T follicular helper cell (primary cell): ENCODE measurements at places on chromosomes 2 and 18.

GRCh38 chr2:25418944-25419677 lies 77.4 kb upstream of the DNMT3A start:
- DNase-seq = no peak

DNA sequence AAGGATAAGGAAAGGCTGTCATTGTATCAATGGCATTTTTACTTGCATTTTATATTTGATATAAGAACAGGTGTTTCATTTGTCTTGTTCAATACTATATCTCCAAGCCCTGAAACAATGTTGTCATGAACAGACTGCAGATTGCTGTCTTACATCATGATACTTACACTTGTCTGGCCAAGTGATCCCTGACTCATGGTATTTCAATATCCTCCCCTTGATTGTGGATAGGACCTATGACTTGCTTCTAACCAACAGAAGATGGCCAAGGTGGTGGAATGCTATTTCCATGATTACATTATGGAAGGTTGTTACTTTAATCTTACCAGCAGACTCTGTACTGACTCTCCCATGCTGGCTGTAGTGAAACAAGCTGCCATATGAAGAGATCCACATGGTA lies 471.1 kb downstream of the CCDC85A start:
- DNase-seq = no peak

DNA sequence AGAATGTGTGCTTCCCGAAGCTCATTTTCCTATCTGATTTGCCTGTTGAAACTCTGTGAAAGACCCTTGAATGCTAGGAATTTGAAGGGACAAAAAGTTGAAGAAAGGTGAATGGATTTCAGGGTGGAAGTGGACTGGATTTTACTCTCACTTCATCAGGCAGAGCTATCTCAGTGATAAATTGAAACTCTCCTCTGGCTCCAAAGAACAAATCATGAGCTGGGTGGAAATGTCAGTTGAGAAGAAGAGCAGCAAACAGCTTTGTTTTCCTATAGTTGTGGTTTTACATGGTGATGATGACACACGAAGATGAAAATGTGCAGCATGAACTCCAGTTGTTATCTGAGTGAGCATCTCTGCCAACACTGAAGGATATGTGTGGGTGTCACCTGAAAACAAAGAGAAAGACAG lies 34.4 kb downstream of the CD28 start:
- DNase-seq = peak; percentile 20

DNA sequence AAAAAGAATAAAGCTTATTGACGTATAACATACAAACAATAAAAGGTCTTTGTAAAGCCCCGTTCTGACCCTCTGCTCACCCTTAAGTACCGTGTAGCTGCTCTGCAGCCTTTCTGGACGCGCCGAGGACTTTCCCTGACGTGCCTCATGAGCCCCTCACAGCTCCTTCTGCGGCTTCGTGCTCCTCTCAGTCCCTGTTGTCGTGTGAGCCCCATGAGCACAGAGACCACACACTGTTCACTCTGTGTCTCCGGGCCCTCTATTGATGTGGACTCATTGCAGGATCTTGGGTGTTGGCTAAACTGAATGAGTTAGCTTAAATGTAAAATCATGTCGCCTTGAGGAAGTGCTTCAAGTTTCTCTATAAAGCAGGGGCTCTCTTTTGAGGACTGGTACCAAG lies 43.6 kb upstream of the INHBB start:
- no peak for DNase-seq

DNA sequence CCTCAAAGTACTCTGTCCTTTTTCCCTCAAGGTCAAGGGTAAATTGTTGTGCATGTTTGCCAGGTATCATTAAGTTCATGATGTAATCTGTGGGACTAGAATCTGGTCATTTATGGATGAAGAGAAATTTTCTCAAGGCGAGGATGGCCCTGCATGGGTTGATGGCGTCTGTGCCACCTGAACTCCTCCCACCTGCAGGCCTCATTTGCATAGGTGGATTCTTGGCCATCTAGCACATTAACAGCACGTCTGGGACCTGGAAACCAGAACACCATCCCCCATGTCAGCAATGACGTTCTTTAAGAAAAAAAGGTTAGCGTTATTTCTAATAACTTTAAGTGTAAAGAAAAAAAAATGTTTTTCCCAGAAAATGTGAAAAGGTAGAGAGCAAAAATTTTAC lies 145.8 kb downstream of the ESCO1 start:
- no peak for DNase-seq

DNA sequence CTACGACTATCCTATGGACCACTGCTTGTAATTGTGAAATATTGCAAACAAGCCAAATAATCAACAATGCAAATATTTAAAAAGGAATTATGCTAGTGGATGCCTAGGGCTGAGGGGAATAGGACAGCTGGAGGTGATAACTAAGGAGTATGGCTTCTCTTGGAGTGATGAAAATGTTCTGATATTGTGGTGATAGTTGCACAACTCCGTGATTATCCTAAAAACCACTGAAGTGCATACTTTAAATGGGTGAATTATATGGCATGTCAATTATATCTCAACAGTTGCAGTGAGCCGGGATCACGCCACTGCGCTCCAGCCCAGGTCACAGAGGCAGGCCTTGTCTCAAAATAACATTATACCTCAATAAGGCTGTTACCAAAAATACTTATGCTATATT lies 125.1 kb upstream of the SH3BP4 start:
- no peak for DNase-seq

GRCh38 chr2:189142893-189143759 lies 36.4 kb downstream of the COL5A2 start:
- DNase-seq = peak; percentile 18

DNA sequence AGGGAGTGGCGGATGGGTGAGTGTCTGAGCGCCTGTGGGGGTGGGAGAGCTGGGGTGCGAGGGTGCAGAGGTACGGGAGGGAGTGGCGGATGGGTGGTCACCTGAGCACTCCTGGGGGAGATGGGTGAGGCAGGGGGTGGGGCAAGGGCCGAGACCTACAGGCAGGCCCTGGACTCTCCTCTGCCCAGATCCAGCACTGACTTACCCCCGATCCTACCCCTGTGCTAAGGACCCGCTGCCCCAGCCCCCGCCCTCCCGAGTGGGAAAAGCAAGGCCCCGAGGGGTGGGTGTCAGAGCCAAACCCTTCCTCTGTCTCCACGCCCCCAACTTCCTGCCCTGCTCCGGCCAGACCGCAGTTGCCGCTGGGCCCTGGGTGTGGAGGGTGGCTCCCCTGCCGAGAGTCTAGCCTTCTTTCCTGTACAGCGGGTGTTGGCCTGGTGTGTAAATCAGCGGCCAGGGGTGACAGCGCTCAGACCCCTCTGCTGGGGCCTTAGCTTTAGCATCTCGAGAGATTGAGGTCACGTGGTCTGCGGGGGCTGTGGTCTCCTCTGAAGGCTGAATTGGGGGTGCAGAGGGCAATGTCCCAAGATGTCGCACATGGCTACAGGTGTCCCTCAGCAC lies 12.5 kb downstream of the BOK start:
- DNase-seq = no peak

GRCh38 chr2:84939426-84940087 lies 31.4 kb upstream of the KCMF1 start:
- peak; percentile 51 for DNase-seq

DNA sequence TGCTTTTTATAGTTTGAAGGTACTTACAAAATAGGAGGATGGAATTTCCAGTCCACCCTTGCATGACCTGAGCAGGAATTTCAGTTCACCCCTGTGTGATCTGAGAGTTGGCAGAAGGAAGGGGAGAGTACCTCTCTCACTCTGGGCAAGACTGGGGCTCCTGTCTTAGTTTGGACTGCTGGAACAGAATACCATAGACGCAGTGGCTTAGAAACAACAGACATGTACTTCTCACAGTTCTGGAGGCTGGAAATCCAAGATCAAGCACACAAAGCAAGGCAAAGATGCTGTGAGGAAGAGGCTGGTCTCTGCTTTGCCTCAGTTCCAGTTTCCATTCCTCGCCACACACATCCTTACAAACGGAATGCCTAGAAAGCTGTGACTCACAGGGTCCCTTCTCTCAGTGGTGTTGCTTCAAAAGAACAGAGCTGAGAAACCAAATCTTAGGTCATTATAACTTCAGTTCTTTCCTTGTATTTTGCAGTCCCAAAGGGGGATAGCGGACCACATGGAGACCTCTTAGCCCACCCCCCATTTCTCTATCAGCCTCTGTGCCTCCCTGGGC lies 108.8 kb upstream of the HAAO start:
- no peak for DNase-seq

- no peak for DNase-seq
These were observed 32.1 kb upstream of the WDR75 start for GRCh38 chr2:189409131-189409530.

- no peak for DNase-seq
These were observed 112.4 kb upstream of the BZW1 start for GRCh38 chr2:200699310-200699709.

GRCh38 chr18:48751727-48752468 lies 198.9 kb downstream of the SMAD7 start:
- no peak for DNase-seq

GRCh38 chr2:136168720-136169119 lies 50.8 kb upstream of the CXCR4 start:
- no peak for DNase-seq
